Left lung (tissue), 14 donors: ENCODE measurements at places on chromosomes 1 and 21. TPM values are rescaled to one million over a fixed set of nuclear protein-coding genes. Genes with fewer than 3 reads are reported as not detected.

DNA sequence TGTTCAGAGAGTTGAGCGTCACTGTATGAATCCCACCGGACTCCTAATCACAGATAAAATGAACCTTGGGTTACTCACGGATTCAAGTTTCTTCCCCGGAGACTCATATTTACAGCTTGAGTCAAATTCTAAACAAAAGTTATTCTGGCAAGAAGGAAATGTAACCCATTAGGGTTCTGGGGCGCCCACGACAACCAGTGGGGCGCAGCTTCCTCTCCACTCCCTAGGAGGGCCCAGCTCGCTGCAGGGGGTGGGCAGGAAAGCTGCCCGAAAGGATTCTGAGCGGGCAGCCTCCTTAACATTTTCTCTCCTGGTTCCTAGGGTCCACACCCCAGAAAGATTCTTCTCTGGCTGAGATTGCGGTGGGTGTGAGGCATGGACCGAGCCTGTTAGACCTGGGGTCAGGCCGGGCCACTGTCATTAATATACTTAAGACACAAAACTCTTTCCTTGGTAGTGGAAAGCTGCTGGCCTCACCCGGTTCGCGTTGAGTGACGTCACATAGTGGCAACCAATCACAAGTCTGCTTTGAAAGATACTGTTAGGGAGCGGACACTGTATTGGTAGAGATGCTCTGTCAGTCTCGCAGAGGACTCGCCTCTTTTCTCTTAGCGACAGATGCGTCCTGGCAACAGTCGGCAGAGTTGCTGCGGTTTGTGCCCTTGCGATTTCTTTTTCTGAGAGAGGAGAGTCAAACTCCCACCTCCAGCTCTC is 13.6 kb upstream of the MCOLN3 start:
- no peak for DNase-seq

- peak; percentile 21 for DNase-seq
Measured at GRCh38 chr1:152110860-152111514, 4.3 kb downstream of the TCHH start.

The PRRX1 gene
- 2.6 TPM for polyA plus RNA-seq

GRCh38 chr1:232456714-232457113 is 173.2 kb downstream of the SIPA1L2 start:
- no peak for DNase-seq

The IQCC gene
- 8.7 TPM for polyA plus RNA-seq
